ENCODE measurements at places on chromosomes 1 and 21.

- no peak for DNase-seq
Measured at GRCh38 chr1:161195171-161195570, 3.7 kb downstream of the ADAMTS4 start.

DNA sequence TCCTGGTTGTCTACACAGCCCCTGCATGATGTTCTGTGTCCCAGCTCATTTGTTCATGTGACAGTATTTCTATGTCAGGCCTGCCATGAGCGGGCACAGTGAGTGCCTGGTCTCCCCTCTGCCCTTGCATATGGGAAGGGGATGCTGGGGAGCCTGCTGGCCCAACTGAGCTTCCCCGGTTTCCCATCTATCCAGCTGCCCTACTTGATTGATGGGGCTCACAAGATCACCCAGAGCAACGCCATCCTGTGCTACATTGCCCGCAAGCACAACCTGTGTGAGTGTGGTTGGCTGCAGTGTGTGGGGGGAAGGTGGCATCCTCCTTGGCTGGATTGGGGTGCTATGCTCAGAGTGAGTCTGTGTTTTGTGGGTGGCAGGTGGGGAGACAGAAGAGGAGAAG, 1.5 kb downstream of the GSTM4 start:
- DNase-seq = no peak

GRCh38 chr21:29056005-29056404, 17.4 kb downstream of the CCT8 start:
- DNase-seq = no peak

DNA sequence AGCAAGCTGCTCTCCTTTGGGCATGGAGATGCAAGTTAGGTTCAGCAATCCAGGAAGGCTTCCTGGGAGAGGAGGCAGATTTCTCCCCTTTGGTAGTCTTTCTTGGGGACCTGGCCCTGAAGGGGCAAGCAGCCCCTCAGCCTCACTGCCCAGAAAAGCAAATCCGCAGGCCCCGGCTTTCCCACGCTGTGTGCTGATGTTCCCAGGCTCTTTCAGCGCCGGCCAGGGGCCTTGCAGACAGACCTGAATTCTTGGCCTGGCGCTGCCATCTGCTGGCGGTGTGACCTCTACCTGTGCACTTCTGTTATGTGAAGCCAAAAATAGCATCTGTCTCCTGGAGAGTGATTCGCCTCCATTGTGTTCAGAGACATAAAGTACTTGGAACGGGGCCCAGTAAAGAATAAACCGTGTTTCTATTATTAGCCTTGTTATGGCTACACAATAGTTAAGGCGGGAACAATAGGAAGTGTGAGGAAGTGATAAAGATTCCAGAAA, 64.8 kb downstream of the ALPL start:
- no peak for DNase-seq

- no peak for DNase-seq
Measured at GRCh38 chr1:243963571-243963970, 87.5 kb upstream of the ZBTB18 start.

Measured in stimulated activated CD4-positive, alpha-beta T cell treated with anti-CD3 and anti-CD28 coated beads, Interleukin-1b, Interleukin-23, amount 100 ng/mL, for 4 hours (primary cell).